Foreskin fibroblast (primary cell): ENCODE measurements at places on chromosomes 5 and 9.

DNA sequence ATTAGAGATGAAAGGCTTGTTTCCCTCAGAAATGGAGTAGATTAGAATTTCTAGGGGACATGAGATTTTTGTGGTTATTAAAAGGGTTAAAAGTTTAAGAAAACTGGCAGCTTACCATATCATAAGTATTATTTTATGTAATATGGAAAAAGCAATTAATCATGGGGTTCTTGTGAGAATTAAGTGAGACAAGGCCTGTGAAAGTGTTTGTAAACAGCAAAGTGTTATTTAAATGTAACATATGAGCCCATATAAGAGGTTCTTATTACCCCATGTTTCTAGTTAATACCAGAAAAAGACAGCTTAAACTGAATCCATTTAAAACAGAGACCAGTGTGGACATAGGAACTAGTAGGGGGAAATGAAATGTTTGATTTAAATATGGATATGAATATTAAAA is 241.1 kb upstream of the PIK3R1 start:
- DNase-seq = no peak

DNA sequence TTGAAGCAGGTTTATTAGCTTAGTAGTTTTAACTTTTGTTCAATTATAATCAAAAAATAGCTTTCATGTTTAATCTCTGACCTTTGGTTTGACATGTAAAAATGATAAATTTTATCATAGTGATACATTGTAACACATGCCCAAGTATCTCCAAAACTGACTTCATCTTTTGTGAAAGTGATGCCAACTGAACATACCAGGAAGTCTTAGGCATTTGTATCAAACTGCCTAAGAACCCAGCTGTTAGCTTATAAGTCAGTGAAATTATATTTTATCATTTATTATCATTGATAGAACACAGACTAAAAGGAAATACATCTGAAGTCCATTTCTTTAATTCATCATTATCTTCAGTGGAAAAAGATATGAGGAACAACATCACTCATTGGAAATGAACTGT is 39.1 kb downstream of the NIPBL start:
- DNase-seq = no peak

GRCh38 chr9:38638881-38639576 is 18.6 kb upstream of the ANKRD18A start:
- no peak for DNase-seq

DNA sequence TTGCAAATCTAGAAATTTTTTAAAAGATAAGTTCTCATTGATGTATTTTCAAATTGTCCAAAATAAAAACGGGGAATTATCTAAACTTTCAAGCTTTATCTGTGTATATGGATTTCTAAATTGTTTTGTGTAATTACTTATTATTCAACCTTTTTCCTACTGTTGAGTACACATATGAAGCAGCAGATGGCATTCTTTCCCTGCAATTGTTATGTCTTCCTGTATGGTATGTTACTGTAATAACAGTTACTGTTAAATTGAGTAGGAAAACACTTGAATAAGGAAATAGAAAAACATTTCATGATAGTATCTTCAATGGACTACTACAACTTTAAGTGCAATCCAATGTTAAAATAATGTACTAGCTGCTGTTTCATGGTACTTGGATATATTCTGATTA is 124.8 kb downstream of the RANBP17 start:
- peak; percentile 20 for DNase-seq

- DNase-seq = no peak
Observed at GRCh38 chr5:146338774-146339714, at the start of gene POU4F3. Gene POU4F3 (plus strand): TSS chr5:146338839. CDS start chr5:146339113, 274 bp downstream.

- DNase-seq = no peak
Observed at GRCh38 chr9:29826421-29826820, 2253.1 kb upstream of the C9orf72 start.

- no peak for DNase-seq
Observed at GRCh38 chr9:127856729-127857116, 2.3 kb upstream of the ENG start.

- no peak for DNase-seq
Observed at GRCh38 chr9:99173570-99174504, 47.9 kb downstream of the ALG2 start.

DNA sequence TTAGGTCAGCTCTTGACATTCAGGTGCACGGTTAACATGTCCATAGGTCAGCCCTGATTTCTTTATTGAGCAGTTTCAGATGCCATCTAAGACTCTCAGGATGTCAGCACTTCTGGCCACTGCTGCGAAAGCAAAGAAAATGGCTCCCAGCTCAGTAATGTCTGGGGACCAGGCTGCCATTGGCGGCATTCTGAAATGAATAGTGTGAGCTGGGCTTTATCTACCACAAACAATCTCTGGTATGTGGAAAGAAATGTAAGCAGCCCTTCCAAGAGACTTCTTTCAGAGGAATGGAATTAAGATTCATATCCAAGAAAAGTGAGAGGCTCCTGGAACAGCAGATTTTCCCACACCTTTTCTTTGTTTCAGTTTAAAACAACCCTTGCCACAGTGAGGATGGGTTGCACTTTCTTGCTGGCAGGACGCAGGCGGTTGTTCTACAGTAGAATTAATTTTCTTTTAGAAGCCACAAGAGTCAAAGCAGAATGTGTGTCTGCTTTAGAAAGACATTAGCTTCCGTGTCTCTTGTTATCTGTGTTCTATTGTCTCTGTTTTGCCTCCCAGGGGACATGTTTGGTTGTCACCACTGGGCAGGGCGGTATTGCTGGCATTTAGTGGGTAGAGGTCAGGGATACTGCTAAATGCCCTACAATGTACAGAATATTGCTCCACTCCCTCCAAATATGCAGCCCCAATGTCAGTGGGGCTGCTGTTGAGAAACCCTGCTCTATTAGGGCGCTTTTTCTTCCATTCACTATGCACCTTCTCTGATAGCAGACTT is 149.9 kb upstream of the ANKH start:
- DNase-seq = peak; percentile 65

DNA sequence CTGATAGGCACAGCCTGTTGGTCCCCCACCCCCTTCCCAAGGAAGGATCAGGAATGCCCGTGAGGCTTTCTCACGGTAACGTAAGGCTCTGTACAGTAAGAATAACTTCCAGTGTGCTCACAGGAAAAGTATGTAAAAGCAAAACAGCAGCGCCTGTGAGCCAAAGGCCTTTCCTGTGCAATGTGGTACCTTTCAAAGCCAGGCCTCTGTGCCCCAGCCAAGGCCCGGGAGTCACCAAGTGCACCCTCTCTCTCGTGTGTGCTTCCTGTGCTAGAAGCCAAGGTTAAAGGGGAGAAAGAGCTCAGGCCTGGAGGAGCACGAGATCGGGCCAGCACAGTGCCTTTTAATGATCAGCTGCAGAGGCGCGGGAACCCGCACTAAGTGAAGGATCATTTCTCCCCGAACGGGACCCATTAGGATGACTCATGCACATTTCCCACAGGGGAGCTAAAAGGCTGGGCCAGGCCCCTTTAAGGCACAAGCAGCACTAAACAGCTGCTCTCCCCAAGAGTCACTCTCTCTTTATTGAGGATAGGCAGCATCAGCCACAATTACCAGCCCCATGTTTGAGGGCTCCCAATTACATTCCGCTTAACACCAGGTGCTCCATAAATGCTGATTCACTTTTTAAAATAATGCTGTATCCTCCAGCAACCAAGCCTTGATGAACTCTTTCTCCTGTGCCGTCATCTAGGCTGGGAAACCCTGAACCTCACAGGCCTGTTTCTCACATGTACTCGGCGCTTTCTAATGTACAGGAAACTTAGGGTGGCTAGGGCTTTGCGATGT is 42.8 kb downstream of the SHB start:
- DNase-seq = peak; percentile 97

DNA sequence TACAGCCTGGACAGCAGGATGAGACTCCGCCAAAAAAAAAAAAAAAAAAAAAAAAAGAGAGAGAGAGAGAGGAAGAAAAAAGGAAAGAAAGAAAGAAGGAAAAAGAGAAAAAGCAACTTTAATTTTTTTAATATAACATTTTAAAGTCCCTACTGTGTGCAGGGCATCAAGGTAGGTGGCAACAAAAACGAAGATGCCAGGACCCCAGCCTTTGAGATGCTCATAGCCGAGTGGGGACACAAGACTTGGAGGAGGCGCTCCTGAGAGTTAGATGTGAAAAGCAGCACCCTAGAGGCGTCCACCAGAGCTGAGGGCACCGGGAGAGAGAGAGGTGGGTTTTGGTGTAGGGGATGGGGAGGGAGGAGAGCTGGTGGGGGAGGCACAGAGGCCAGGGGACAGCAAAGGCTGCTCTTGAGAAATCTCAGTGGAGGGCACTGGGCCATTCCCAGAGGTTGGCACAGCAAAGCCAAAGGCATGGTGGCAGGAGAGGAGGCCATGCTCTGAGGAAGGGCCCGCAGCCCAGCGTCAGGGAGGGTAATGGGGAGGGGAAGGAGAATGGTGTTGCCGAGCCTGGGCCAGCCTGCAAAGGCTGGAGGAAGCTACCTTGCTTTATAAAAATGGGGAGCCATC is 135.6 kb downstream of the C9orf50 start:
- DNase-seq = no peak

- DNase-seq = no peak
Observed at GRCh38 chr5:56640763-56641406, 174.5 kb upstream of the MAP3K1 start.

- DNase-seq = no peak
Observed at GRCh38 chr5:115895821-115896220, 54.1 kb downstream of the AP3S1 start.

GRCh38 chr5:668283-668995 is 24.7 kb downstream of the TPPP start:
- no peak for DNase-seq

DNA sequence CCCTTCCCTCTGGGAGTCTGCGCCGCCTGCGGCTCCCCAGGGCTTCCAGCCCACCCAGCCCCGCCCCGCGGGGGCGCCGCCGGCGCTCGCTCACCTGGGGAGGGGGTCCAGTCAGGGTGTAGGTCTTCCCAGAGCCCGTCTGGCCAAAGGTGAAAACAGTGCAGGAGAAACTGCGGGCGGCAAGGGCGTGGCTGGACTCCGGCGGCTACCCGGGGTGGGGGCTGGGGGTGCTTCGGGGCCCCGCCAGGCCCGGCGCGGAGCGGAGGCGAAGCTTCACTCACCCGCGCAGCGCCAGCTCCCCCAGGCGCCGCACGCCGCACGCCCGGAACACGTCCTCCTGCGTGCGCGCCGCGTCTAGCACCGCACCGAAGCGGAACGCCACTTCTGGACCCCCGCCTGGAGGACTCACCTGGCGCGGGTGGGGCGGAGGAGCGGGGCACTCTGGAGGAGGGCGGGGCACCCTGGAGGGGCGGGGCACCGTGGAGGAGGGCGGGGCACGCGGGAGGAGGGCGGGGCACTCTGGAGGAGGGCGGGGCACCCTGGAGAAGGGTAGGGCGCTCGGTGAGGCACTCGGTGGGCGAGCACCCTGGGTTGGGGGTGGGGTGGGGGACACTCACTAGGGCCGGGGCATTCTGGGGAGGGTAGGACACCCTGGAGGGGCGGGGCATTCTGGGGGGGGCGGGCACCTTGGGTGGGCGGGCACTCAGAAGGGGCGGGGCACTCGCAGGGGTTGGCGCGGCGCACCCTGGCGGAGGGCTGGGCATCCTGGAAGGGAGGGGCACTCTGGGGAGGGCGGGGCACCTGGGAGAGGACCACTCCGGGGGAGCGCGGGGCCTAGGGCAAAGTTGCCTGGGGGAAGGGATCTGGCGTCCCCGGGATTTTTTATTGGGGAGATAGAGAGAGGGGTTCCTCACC is 814 bp downstream of the KIF12 start:
- no peak for DNase-seq

DNA sequence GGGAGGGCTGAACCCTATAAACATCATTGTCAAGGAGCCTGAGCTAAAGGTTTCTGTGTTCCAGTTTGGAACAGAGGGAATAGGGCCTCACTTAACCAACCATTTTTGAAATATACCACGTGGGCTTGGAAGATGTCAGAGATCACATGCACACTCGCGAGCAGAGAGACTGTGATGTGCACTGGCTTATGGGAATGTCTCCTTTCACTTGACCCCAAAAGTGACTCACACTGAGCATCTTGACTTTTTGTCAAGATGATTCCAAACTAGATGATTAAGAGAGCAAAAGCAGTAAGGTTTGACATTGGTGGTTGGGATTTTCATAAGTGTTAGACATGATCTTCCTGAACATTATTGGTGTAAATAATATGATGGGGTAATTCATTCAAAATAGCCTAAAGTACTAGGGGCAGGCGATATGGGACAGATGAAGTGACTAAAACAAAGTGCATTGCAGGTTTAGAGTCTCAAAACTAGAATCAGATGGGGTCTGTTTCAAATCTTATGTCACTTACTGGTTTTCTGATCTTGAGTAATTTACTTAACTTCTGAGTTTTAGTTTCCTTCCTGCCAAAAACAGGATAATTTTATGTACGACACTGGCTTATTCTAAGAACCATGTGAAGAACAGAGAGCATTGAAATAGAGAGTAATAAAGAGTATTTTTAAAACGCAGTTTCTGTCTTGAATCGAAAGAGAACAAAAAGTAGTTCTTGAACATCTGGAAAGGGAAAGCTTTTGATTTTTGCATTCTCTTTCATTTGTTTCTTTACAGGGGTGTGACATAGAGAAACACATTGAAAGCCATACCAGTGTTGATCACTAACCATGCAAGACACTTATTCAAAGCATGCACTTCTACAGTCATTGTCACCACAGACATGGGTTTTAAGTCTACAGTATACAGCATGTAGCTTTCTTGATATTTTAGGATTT is 383.0 kb downstream of the DIRAS2 start:
- DNase-seq = no peak

- DNase-seq = no peak
Observed at GRCh38 chr9:7944572-7944971, 145.0 kb upstream of the DMAC1 start.

- no peak for DNase-seq
Observed at GRCh38 chr9:15069106-15069505, 158.9 kb upstream of the FREM1 start.

GRCh38 chr5:80757290-80757689 is 102.5 kb upstream of the DHFR start:
- no peak for DNase-seq

GRCh38 chr9:100206899-100207298 is 107.9 kb downstream of the INVS start:
- DNase-seq = no peak

DNA sequence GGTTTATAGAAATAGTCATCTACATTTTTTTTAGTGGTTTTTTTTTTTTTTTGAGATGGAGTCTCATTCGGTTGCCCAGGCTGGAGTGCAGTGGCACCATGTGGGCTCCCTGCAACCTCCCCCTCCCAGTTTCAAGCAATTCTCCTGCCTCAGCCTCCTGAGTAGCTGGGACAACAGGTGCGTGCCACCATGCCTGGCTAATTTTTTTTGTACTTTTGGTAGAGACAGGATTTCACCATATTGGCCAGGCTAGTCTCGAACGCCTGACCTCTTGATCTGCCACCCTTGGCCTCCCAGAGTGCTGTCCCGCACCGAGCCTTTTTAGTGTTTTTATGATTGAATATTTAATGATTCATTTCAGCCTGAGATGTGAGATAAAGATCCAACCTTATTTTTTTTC is 27.3 kb downstream of the ANKRD33B start:
- DNase-seq = no peak

- no peak for DNase-seq
Observed at GRCh38 chr9:105168870-105169319, 75.6 kb upstream of the SLC44A1 start.
